ENCODE measurements at places on chromosomes 6 and 20.
A peak's percentile ranks its signal among the peaks of the same experiment; 100 is the strongest.

DNA sequence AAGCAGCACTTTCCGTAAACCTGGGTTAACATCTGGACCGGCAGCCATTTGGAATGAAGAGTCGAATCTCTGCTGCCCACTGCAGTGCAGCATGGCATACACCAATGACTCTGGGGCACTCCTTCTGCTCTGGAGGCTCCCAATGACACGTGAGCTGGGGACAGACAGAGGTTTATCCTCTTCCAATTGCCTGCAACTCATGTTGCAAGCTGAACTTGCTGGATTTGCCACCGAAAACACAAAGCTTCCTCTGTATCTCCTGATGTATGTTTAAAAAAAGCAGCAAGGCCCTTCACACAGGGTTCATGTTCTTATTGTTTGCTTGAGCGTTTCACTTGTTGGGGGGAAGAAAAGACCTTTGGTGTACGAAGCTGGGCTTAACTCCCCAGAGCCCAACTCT is 10.8 kb downstream of the NCOA5 start:
- no peak for DNase-seq

DNA sequence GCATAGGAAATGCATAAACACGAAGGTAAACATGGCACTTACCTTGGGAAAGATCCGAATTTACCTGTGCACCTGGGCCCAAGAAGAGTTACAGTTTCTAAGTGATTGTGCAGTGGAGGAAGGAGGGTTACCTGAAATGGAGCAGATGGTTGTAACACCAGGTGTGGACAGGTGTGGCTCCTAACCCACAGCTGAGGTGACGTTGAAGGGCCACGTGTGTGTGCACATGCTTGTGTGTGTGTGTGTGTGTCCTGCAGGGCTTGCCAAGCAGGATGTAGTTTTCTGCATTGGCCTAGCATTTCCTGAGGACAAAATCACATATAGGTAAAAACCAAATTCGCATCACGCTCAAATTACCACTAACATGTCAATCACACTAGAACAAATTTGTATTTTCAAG is 240.8 kb downstream of the ANKRD60 start:
- DNase-seq = no peak

GRCh38 chr6:30847971-30848436 is 36.3 kb upstream of the DDR1 start:
- DNase-seq = no peak

- DNase-seq = no peak
Measured at GRCh38 chr6:21085211-21085610, 508.3 kb upstream of the SOX4 start.

- DNase-seq = no peak
Measured at GRCh38 chr6:144730088-144730645, 445.0 kb downstream of the UTRN start.

DNA sequence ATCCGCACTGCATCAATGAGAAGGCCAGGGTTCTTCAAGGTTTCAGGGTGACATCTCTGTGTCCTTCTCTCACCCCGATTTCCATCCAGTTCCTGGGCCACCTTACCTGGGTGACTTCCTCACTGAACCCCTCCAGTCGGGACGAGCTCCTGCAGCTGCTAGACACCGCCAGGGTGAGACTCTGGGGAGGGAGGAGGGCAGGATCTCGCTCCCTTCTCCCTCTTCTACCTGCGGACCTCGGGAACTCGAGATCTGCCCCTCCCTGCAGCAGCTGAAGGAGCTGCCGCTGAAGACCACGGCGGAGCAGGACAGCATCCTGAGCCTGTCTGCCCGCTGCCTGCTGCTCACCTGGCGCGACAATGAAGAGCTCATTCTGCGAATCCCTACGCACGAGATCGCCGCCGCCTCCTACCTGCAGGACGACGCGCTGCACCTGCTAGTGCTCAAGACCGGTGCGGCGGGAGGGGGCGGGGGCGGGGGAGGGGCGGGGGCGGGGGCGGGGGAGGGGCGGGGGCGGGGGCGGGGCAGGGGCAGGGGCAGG is 7.5 kb downstream of the CCM2L start:
- peak; percentile 70 for DNase-seq

DNA sequence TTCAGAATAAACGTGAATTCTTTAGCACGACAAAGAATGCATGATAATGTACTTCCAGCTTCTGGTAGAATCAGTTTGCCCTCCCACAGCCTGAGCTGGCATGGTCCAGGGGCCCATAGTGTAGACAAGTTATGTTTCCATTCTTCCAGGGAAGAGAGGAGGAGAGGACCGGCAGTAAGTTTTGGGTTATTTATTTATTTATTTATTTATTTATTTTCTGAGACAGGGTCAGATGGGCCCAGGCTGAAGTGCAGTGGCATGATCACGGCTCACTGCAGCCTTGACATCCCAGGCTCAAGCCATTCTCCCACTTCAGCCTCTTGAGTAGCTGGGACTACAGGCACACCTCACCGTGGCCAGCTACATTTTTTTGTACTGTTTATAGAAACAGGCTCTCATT is 4.7 kb downstream of the GABRR1 start:
- DNase-seq = no peak

GRCh38 chr6:155883741-155884140 is 428.1 kb upstream of the NOX3 start:
- no peak for DNase-seq

GRCh38 chr6:17908831-17909230 is 78.6 kb downstream of the KIF13A start:
- no peak for DNase-seq

GRCh38 chr6:30556906-30557682 is at the start of gene PRR3:
PRR3 (plus strand) TSS chr6:30557295; CDS start chr6:30557345, 50 bp downstream.
- peak; percentile 92 for DNase-seq

DNA sequence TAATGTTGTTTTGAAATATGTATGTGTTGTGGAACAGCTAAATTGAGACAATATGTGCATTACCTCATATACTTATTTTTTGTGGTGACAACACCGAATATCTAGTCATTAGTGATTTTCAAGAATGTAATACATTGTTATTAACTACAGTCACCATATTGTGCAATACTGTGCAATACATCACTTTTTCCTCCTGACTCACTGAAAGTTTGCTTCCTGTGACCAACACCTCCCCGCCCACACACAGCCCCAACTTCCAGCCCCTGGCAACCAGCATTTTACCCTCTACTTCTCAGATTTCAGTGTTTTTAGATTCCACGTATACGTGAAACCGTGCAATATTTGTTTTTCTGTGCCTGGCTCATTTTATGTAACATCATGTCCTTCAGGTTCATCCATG is 627.9 kb downstream of the PRKN start:
- no peak for DNase-seq

DNA sequence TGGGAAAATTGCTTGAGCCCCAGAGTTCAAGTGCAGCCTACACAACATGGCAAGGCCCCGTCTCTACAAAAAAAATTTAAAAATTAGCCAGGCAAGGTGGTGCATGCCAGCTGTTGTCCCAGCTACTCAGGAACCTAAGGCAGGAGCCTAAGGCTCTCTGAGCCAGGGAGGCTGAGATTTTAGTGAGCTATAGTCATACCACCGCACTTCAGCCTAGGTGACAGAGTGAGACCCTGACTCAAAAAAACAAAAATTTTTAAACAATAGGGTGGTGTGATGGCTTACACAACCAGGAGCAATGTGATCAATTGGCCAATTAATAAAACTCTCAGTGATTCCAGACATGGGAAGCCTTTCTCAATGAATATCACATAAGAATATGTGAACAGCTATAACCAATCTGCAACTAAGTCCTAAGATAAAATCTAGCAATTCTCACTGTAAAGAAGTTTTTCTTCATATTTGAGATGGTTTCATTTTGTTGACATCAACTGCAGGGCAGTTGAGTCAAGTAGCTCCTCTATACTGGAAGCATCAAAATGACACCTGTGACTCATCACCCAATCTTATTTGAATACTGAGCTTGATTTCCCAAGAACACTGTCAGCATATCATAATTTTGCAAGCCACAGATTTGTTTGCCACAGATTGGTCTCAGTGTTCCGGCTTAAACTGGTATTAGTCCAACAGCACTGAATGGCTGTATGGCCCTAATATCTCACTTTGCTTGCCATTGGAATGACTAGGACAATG is 169.0 kb upstream of the GJE1 start:
- DNase-seq = no peak

GRCh38 chr20:16801919-16802651 is 53.9 kb downstream of the OTOR start:
- DNase-seq = peak; percentile 88

DNA sequence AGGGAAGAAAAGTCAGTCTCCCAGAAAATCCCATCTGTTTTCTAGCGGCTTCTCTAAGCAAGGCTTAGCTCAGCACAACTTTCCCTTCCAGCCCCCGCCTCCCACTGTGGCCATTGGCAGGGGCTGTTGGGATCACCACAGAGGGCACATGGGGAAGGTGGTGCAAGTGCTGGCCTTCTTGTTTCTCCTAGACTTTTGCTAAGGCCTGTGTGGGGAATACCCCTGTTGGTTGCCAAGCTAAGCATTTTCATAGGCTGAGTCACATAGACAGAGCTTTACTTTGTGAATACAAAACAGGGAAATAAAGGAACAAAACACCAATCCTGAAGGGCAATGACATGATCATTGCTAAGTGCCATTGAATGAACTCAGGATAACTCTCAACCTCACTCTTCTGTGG is 32.4 kb upstream of the TIAM2 start:
- DNase-seq = no peak

- DNase-seq = no peak
Measured at GRCh38 chr20:19937651-19938420, 79.3 kb upstream of the NAA20 start.

- DNase-seq = no peak
Measured at GRCh38 chr6:104575536-104575935, 284.2 kb downstream of the HACE1 start.

DNA sequence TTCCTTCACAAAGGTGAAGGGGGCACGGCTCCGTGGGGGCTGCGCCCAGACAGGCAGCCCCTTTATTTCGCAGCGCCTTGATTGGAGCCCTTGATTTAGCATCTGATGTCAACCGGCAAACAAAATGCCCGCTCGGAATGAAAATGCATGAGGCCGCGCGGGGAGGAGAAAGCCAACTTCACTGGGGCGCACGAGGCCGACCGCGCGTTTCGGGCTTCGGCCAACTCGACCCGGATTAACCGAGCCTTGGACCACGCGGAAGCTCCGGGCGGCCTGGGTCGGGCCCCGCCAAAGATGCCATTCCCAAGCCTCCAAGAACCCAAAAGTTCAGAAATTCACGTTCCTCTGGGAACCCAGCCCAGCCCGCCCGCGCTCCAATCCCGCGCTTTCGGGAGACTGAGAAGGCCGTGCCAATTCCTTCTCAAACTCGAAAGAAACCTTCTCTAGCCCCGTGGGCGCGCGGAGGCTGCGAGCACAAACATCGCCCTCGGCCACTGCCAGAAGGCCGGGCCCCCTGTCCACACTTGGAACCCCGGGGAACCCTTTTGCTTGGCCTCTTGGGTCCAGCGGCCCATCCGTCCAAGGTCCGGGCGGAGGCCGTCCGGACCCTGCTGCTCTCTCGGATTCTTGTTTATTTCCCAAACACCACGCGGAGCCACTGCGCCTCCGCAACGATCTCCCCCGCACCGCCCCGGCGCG is 879 bp upstream of the INSM1 start:
- DNase-seq = peak; percentile 69

GRCh38 chr6:155039618-155040017 is 44.5 kb downstream of the TIAM2 start:
- DNase-seq = no peak

DNA sequence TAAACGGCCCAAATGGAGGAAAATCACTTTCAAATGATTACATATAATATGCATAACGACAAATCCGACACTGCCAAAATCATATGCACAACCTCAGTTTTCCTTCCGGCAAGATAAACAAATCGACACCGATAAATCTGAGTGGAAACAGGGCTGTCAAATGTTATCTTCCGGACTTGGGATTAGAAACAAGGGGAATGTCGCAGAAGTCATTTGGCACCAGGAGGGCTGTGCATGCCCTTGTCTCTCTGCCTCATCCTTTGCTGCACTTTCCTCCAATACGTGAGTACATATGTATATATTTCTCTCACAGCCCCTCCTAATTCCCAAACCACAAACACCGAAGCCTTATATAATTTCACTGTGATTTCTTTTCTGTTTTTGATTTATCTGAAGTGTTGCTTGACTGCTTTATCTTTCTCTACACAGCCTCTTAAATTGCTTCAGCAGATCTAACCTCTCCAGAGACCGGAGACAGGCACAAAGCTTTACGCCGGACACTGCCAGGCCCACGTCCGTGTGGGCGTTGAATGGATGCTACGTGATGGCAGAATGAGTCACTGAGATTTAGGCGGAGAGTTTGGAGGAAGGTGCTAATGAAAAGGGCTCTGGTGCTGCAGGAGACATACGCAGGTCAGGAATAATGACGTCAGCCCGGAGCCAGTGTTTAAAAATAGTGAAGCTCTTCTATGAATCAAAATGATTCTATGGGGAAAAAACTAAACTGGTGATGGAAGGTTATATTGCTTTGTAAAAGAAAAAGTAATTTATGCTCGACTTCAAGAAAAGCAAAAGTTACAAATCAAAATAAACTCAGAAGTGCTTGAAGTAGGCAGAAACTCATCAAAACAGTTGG is 21.0 kb upstream of the PRELID3B start:
- DNase-seq = no peak

DNA sequence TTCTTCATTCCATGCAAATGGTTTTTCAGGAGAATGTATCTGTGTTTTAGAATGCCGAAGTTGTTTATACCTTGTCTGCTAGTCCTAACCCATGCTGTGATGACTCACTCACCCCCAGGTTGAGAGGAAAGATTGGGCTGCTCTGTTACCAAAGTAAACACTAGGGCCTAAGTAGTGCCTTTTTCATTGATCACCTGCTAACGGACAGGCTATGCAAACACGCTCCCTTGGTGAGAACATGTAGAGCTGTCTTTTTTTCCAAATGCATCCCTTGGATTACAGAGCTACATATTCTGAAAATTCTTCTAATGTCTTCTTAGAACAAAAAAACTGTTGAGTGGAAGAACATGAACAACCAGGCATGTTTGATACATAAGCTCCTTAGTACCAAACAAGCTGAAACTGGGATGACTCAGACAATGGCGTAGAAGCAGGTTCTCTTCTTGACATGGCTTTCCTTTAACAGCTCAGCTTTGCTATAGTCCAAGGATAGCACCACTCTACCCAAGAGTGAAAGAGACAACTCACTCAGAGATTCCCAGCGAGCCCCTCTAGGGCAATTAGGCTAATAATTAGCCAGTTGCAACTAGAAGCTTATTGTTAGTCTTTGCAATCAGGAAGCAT is 20.5 kb downstream of the PERP start:
- no peak for DNase-seq

DNA sequence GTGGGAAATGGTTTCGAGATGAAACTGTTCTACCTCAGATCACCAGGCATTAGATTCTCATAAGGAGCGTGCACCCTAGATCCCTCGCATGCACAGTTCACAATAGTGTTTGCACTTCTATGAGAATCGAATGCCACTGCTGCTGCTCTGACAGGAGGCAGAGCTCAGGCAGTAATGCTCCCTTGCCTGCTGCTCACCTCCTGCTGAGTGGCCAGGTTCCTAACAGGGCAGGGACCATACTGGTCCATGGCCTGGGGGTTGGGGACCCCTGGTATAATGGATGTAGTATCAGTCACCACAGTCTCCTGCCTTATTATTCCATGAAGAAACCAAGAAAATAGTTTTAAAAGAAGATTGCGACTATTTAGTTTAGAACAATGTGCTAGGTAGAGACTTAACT is 127.5 kb downstream of the BCKDHB start:
- no peak for DNase-seq
